ENCODE measurements at places on chromosomes 12 and 14. TPM values are rescaled to one million over a fixed set of nuclear protein-coding genes. Genes with fewer than 3 reads are reported as not detected.

The PAPLN gene
- 13.2 TPM for total RNA-seq

The SLC17A8 gene
- total RNA-seq = not detected

The CCND2 gene
- 224 TPM for total RNA-seq

The MMAB gene
- 24.7 TPM for total RNA-seq

The SLC2A14 gene
- 31.5 TPM for total RNA-seq

The NRL gene
- 2.2 TPM for total RNA-seq

The OGFOD2 gene
- total RNA-seq = 11.6 TPM

The GLT8D2 gene
- 8.5 TPM for total RNA-seq

The OR6C68 gene
- total RNA-seq = not detected

The KLRC3 gene
- total RNA-seq = not detected

The KLRC1 gene
- not detected for total RNA-seq

DNA sequence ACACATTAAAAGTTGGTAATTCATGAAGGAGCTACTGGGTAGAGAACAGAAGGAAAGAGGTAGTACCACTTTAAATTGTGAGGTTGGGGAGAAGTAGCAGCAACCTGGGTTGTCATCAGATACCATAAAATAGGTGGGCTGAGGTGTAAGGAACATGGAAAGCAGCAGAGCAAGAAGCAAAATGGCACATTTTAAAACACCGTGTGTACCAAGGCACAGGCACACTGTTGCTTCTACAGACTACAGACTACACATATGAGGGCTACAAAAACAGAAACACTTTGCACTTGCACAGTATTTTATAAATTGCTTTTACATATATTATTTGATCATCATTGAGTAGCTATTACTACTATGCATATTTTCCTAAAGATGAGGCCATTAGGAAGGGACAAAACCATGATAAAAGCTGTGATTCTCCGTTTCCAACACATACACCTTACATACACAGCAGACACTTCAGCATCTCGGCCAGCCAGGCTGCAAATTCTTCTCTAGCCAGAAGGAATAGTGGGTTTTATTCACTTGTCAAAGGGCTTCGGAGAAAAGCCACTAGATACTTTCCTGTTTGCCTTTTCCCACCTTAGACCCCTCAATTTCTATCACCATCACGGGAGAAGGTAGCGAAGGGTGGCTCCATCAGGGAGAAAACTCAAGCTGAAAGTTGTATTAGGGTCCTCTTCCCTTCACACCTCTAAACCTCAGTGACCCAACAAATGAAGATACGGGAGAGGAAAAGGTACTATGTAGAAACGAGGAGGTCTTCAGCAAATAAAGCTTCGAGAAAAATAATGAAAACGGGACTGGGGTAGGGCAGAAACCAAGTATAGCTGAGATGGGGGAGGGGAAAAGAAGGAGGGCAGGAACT lies 1.6 kb downstream of the PYM1 start:
- no peak for DNase-seq
- peak overlapping the region; percentile 96 for H3K27ac ChIP-seq
- peaks cover 36% of the 10 kb centered on the region for H3K4me1 ChIP-seq
- peak overlapping the region; percentile 99 for H3K4me3 ChIP-seq
- H3K27me3 ChIP-seq = peaks cover 1% of the 10 kb centered on the region
- peaks cover 4% of the 10 kb centered on the region for H3K36me3 ChIP-seq

GRCh38 chr12:53729644-53730043 lies 2.4 kb upstream of the CALCOCO1 start:
- peaks cover 9% of the 10 kb centered on the region for H3K27me3 ChIP-seq
- no peak overlapping the region for H3K27ac ChIP-seq
- H3K4me1 ChIP-seq = peaks cover 8% of the 10 kb centered on the region
- no peak overlapping the region for H3K4me3 ChIP-seq

DNA sequence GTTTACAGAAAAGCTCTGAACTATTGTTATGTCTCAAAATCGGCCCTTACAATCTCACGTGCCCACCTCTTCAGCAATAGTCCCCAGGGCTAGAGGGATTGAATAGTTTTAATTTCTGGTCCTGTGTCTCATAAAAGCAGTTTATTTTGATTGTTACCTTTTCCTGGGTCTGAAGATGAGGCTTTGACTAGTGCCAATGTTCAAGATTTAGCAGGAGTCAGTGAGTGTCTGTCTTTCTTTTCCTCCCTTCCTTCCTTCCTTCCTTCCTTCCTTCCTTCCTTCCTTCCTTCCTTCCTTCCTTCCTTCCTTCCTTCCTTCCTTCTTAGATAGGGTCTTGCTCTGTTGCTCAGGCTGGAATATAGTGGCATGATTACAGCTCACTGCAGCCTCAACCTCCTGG lies 24.7 kb upstream of the SOCS2 start:
- H3K36me3 ChIP-seq = no peaks in the 10 kb centered on the region
- H3K27ac ChIP-seq = no peak overlapping the region
- no peak for DNase-seq
- H3K4me3 ChIP-seq = no peak overlapping the region
- no peaks in the 10 kb centered on the region for H3K27me3 ChIP-seq
- no peaks in the 10 kb centered on the region for H3K4me1 ChIP-seq

DNA sequence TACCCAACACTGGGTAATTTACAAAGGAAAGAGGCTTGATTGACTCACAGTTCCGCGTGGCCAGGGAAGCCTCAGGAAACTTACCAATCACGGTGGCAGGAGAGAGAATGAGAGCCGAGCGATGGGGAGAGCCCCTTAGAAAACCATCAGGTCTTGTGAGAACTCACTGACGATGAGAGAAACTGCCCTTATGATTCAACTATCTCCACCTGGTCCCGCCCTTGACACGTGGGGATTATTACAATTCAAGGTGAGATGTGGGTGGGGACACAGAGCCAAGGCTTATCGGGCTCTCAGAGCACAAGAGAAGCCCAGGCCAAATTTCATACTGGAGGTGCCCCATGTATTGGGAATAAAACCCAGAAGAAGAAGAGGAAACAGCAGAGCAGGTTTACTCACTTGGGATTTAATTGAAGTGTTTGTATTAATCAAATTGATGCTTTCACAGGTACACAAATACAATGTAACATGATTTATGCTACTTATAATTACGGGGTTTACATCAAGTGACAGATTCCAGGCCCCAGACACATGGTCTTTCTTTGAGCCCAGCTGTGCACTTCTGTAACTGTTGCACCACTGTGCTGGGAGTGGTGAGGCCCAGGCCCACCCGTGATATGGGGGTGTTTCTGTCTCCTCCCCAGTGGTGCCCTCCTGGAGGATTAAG lies 8.2 kb upstream of the CCDC85C start:
- no peaks in the 10 kb centered on the region for H3K36me3 ChIP-seq
- H3K4me1 ChIP-seq = no peaks in the 10 kb centered on the region
- H3K27me3 ChIP-seq = 0 out of 2 replicates have a peak, but pooled peaks cover under 1% of the 10 kb centered on the region
- no peak for DNase-seq
- no peak overlapping the region for H3K4me3 ChIP-seq
- H3K27ac ChIP-seq = no peak overlapping the region

- no peak overlapping the region for H3K4me3 ChIP-seq
- H3K36me3 ChIP-seq = no peaks in the 10 kb centered on the region
These were observed 177.7 kb upstream of the LHX5 start for GRCh38 chr12:113649256-113649830.

DNA sequence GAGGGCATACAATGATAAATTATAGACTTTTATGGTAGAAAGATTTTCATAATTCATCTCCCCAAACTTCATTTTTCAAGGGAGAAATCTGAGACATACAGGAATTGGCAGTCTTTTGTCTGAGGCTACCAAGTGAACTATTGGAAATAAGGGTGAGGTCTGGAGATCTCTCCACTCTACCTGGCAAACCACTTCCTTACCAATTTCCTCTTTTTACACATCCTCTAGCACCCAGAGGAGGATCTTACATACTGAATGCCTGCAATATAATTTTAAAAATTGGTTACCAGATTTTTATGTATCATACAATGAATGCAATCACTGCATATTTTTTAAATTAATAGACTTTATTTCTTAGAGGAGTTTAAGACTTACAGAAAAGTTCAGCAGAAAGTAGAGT lies 6.6 kb downstream of the PDE6H start:
- DNase-seq = no peak
- no peak overlapping the region for H3K27ac ChIP-seq

GRCh38 chr14:97166497-97166896 lies 369.3 kb downstream of the VRK1 start:
- no peaks in the 10 kb centered on the region for H3K27me3 ChIP-seq
- H3K4me1 ChIP-seq = no peaks in the 10 kb centered on the region
- H3K36me3 ChIP-seq = no peaks in the 10 kb centered on the region
- no peak overlapping the region for H3K27ac ChIP-seq
- no peak for DNase-seq

DNA sequence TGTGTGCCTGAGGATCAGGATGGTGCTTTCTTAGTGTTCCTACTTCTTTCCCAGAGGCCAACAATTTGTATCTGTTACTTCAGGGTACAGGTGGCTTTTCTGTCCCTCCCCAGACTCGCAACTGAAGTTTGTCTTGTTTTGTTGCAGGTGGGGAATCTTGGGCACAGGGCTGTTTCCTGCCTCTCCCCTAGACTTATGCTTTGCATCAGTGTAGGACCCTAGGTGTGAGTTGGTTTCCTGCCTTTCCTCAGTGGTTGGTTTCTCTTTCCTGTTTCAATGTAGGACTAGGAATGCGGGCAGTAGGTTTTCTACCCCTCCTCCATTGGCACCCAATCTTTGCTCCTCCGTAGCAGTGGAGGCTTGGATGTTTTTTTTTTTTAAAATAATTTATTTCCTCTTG lies 87.0 kb downstream of the TRMT5 start:
- peak; percentile 30 for DNase-seq
- H3K36me3 ChIP-seq = no peaks in the 10 kb centered on the region

DNA sequence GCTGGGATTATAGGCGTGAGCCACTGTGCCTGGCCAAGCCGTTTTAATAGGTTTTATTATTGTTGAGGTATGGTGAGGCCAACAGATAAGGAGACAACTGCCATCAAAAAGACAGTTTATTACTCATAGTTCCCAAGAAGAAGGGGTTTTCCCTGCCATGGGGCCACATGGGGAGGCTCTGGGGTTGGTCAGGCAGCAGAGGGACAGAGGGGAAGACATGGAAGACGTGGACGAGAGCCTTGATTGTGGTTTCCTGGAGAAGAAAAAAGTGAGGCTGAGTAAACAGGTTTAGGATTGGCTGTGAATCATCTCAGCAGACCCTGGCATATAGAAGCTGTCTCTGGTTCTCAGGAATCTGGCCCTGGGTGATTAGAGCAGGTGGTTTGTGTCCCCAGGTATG lies 69.9 kb downstream of the FOXN4 start:
- no peaks in the 10 kb centered on the region for H3K36me3 ChIP-seq
- no peak overlapping the region for H3K27ac ChIP-seq
- H3K27me3 ChIP-seq = no peaks in the 10 kb centered on the region
- H3K4me3 ChIP-seq = no peak overlapping the region
- H3K4me1 ChIP-seq = no peaks in the 10 kb centered on the region
- no peak for DNase-seq

- no peak overlapping the region for H3K4me3 ChIP-seq
- no peaks in the 10 kb centered on the region for H3K27me3 ChIP-seq
- no peaks in the 10 kb centered on the region for H3K36me3 ChIP-seq
These were observed 42.6 kb upstream of the FOXJ2 start for GRCh38 chr12:7989827-7990491.

DNA sequence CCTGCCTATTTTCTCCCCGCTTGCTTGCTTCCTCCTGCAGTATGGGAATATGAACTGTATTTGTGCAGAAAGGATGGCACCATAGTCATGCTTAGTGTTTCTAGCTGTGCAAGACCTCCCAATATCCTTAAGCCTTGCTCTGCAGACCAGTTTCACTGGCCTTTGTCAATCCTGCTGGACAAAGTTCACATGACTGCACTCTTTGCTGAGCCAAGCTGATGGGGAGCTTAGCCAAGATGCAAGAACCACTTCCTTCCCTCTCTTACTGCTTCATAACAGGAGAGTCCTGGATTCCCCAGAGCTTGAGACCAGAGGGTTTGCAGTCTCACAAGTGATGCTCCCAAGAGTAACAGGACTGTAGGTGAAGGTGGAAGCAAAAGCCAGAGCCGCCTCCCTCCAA lies 3.8 kb downstream of the ASIC1 start:
- peaks cover 60% of the 10 kb centered on the region for H3K27me3 ChIP-seq
- H3K36me3 ChIP-seq = no peaks in the 10 kb centered on the region
- DNase-seq = no peak

- no peak overlapping the region for H3K27ac ChIP-seq
- no peaks in the 10 kb centered on the region for H3K27me3 ChIP-seq
- H3K36me3 ChIP-seq = no peaks in the 10 kb centered on the region
- DNase-seq = no peak
- no peak overlapping the region for H3K4me3 ChIP-seq
These were observed 71.9 kb downstream of the LGMN start for GRCh38 chr14:92676403-92677086.

DNA sequence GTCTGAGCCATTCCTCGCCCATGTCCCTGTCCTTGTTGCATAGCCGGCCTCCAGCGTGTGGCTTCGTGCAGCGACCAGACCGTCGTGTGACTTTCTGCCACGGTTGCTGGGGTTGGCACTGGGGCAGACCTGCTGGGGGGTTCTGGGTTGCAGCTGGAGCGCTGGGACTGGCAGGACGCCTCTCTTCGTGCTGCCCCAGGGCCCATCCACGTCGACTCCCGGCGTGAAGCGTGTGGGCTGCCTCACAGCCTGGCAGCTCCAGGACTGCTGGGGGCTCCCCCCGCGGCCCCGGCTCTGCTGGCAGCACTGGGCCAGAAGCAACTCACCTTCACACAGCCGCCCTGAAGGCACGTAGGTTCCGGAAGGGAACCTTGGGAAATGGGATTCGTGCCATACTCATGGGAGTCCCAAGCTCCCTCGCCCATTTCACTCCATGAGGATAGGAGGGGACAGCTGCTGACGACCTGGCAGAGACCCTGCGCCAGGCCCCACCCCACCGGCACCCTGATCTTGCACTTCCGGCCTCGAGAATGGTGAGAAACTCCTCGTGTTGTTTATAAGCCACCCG lies 51.9 kb downstream of the GALNT9 start:
- H3K4me3 ChIP-seq = no peak overlapping the region
- DNase-seq = no peak
- H3K27me3 ChIP-seq = no peaks in the 10 kb centered on the region
- no peaks in the 10 kb centered on the region for H3K4me1 ChIP-seq

GRCh38 chr14:68401855-68402254 lies 391.0 kb downstream of the ZFP36L1 start:
- H3K27ac ChIP-seq = no peak overlapping the region
- no peak overlapping the region for H3K4me3 ChIP-seq
- H3K36me3 ChIP-seq = no peaks in the 10 kb centered on the region
- no peaks in the 10 kb centered on the region for H3K27me3 ChIP-seq

DNA sequence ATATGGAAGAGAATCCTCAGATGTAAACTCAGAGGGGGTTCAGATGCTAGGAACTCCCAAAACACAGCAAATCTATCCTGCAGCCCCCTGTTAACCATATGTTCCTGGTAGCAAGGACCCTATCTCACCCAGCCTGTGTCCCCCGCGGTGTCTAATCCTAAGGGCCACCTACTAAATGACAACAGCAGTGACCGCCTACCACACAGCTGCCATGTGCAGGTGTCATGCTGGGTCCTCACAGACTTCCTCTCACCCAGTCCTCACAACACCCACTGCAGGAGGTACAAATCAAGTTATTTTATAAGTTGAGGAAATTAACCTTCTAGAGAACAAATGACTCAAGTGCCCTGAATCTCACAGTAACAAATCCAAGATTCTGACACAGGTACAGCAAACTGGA lies 73.9 kb downstream of the ITPK1 start:
- H3K4me3 ChIP-seq = no peak overlapping the region
- H3K36me3 ChIP-seq = no peaks in the 10 kb centered on the region
- no peak for DNase-seq

GRCh38 chr12:51270067-51270950 lies at the start of gene SMAGP:
TSS of gene SMAGP (minus strand) at chr12:51270415. CDS start at chr12:51269278, 1,137 bp downstream.
- no peaks in the 10 kb centered on the region for H3K36me3 ChIP-seq
- H3K27me3 ChIP-seq = peaks cover 18% of the 10 kb centered on the region
- peak within 1 kb of the TSS; percentile 91 for H3K4me3 ChIP-seq
- no peak within 1 kb of the TSS for H3K27ac ChIP-seq
- peak; percentile 91 for DNase-seq
- H3K4me1 ChIP-seq = 0 out of 2 replicates have a peak, but pooled peaks cover 5% of the 10 kb centered on the region

- no peaks in the 10 kb centered on the region for H3K4me1 ChIP-seq
- no peaks in the 10 kb centered on the region for H3K27me3 ChIP-seq
- DNase-seq = no peak
- no peak overlapping the region for H3K27ac ChIP-seq
- H3K4me3 ChIP-seq = no peak overlapping the region
These were observed 36.6 kb downstream of the GPR135 start for GRCh38 chr14:59428581-59429012.
